H9 (cell line): ENCODE measurements at places on chromosomes 4 and X. TPM values are rescaled to one million over a fixed set of nuclear protein-coding genes. Genes with fewer than 3 reads are reported as not detected.

DNA sequence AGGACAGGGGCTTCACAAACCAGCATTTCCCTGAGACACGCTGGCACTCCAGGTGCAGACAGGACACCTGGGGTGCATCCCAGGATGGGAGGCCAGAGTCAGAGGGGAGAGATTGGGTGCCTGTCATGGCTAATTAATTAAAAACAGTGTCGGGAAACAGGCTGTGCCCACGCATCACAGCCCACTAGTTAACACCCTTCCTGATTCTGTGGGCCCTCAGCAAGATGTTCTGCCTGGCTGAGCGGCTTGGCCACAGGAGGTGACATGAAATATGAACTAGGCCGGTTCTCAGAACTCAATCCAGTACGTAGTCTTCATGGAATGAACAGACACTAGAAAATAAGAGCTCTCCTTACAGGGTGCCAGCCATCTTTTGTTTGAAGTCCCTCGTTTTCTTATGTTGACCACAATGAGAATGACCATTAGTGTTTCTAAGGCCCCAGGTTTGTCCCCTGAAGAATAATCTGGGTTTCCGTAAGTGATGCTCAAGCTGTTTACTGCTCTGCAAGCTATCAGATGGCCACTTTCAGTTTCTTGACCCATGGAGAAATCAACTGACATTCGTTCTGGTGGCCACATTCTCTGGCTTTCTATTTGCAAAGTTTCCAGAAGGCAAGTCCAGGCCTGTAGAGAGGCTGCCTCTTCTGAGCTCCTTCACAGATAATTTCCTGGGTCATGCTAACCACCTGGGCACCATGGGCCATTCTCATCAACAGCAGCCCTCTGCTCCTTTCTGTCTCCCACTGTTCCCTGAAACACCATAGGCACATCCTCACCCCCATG, 72.3 kb downstream of the SLC34A2 start:
- H3K4me1 ChIP-seq = no peaks in the 10 kb centered on the region
- no peaks in the 10 kb centered on the region for H3K36me3 ChIP-seq
- H3K27ac ChIP-seq = no peak overlapping the region
- no peak for DNase-seq

Gene CC2D2A
- 10.4 and 13.5 TPM in 2 replicates for total RNA-seq

GRCh38 chr4:24489870-24490269, 94.5 kb downstream of the DHX15 start:
- H3K27me3 ChIP-seq = no peaks in the 10 kb centered on the region
- peaks cover 3% of the 10 kb centered on the region; the same call in 1 of the 2 replicates for H3K4me1 ChIP-seq
- H3K36me3 ChIP-seq = peaks cover 4% of the 10 kb centered on the region; the same call in 1 of the 2 replicates
- no peak for DNase-seq

GRCh38 chr4:73661646-73662119, 41.4 kb upstream of the RASSF6 start:
- H3K27ac ChIP-seq = no peak overlapping the region
- no peaks in the 10 kb centered on the region for H3K36me3 ChIP-seq
- DNase-seq = no peak
- no peaks in the 10 kb centered on the region for H3K27me3 ChIP-seq

Gene PABPC1L2A
- 0.35 and 0.52 TPM in 2 replicates for total RNA-seq

DNA sequence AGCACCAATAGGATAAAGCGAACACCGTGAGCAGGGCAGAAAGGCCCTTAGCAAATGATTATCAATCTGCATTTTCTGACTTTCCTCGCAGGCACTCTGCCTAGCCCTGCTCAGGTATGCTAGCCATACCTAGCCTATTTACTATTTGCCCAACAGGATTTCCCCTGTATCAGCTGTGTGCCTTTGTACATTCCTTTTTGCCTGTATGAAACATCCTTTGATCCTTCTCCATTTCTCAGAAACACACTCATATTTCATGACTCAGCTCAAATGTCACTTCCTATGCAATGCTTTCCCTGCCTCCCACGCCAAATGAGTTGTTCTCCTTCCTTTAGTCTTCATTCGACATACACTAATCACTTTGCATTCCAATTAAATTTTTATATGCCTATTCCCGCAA, 37.2 kb downstream of the PCDH7 start:
- H3K27me3 ChIP-seq = no peaks in the 10 kb centered on the region
- no peaks in the 10 kb centered on the region for H3K4me1 ChIP-seq

Gene TCEAL6
- total RNA-seq = not detected in 2 replicates

DNA sequence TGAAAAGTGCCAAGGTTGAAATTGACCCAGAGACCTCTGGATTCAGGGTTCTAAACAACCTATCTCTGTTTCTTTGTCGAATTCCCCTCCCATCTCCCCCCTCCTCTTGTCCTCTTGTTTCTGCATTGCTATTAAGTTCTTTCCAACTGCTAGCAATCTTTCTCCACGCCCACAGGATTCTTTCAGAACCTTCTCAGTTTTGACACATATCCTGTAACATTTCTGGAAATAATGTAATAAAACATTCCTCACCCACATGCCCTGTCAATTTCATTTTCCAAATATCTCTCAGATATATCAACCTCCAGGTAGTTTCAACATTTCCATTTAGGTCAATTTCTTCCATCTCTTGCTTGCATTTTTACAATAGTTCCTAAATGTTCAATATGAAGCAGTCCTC, 1105.9 kb downstream of the ARAP2 start:
- no peaks in the 10 kb centered on the region for H3K27me3 ChIP-seq
- DNase-seq = no peak
- peaks cover 2% of the 10 kb centered on the region; the same call in 1 of the 2 replicates for H3K36me3 ChIP-seq
- H3K4me1 ChIP-seq = no peaks in the 10 kb centered on the region

GRCh38 chrX:115592997-115593734, 32.2 kb downstream of the PLS3 start:
- H3K36me3 ChIP-seq = peaks cover 16% of the 10 kb centered on the region; the same call in 1 of the 2 replicates
- no peak for DNase-seq
- no peak overlapping the region for H3K27ac ChIP-seq
- no peak overlapping the region for H3K4me3 ChIP-seq
- no peaks in the 10 kb centered on the region for H3K27me3 ChIP-seq

GRCh38 chr4:6172093-6172926, 28.0 kb downstream of the JAKMIP1 start:
- no peaks in the 10 kb centered on the region for H3K4me1 ChIP-seq
- no peak overlapping the region for H3K27ac ChIP-seq
- no peak overlapping the region for H3K4me3 ChIP-seq
- DNase-seq = no peak
- H3K27me3 ChIP-seq = no peaks in the 10 kb centered on the region
- peaks cover 4% of the 10 kb centered on the region for H3K36me3 ChIP-seq
